ENCODE measurements at places on chromosomes 6 and 20.

GRCh38 chr6:41122918-41123317 lies 31.2 kb downstream of the TREML1 start:
- H3K27me3 ChIP-seq: no peaks in the 10 kb centered on the region
- H3K27ac ChIP-seq: no peak overlapping the region
- no peaks in the 10 kb centered on the region for H3K36me3 ChIP-seq
- no peak for DNase-seq
- no peak overlapping the region for H3K4me3 ChIP-seq
- no peaks in the 10 kb centered on the region for H3K4me1 ChIP-seq

DNA sequence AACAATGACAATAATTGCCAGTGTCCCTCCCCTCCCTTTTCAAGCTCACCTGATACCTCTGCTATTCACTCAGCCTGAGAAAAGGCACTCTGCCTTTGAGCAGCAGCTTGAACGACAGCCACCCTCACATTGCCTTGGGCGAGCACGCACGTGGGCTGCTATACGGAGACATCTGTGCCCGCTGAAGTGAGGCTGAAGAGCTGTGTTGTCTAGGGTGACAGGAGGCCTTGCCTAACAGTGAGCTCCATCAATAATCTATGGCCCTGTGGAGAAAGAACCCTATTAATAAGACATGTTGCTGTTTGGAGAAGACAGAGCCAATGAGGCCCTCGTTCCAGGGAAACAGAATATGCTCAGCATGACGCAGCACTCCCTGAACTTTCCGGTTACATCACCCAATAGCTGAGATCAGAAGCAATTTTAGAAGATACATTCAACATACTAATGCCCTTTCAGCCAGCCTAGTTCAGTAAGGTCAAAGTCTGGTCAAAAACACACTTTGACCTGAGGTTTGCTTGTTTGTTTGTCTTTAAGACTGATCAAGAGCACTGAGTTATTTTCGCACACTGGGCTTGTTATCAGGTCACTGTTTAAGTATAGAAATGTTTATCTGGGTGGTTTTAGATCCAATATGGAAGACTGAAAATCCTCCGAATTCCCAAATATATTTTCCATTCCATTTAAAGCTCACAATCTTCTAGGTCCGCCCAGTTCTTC lies 30.6 kb downstream of the RBM24 start:
- no peak overlapping the region for H3K4me3 ChIP-seq
- H3K4me1 ChIP-seq: no peaks in the 10 kb centered on the region
- no peak overlapping the region for H3K27ac ChIP-seq
- peaks cover 2% of the 10 kb centered on the region for H3K27me3 ChIP-seq

GRCh38 chr6:36268478-36269275 lies 1.2 kb upstream of the PNPLA1 start:
- H3K4me3 ChIP-seq: no peak overlapping the region
- H3K4me1 ChIP-seq: no peaks in the 10 kb centered on the region
- H3K27me3 ChIP-seq: no peaks in the 10 kb centered on the region

- H3K4me1 ChIP-seq: peaks cover 15% of the 10 kb centered on the region
- no peaks in the 10 kb centered on the region for H3K27me3 ChIP-seq
- H3K27ac ChIP-seq: peak overlapping the region; percentile 33
- no peaks in the 10 kb centered on the region for H3K36me3 ChIP-seq
- DNase-seq: peak; percentile 81
Measured at GRCh38 chr6:63904650-63905248, 269.1 kb downstream of the PHF3 start.

DNA sequence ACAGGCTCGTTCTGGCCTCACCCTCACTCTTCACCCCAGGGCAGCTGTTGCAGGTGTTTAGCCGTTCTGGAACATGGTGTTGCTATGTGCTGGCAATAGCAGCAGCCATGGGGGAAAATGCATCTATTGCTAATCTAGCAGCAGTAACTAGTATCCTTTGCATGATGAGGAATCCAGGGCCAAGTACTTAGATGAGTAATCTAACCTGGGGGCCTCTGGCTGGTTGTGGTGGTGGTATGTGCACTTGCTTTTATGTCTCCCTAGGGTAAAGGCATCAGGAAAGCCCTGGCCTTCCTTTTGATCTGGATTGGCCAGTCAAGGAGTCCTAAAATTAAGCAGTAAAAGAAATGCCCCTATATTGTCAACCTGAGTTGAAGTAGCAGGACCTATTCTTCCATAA lies 594.5 kb upstream of the MAP3K7 start:
- H3K4me3 ChIP-seq: no peak overlapping the region
- no peak overlapping the region for H3K27ac ChIP-seq
- no peak for DNase-seq
- no peaks in the 10 kb centered on the region for H3K36me3 ChIP-seq

DNA sequence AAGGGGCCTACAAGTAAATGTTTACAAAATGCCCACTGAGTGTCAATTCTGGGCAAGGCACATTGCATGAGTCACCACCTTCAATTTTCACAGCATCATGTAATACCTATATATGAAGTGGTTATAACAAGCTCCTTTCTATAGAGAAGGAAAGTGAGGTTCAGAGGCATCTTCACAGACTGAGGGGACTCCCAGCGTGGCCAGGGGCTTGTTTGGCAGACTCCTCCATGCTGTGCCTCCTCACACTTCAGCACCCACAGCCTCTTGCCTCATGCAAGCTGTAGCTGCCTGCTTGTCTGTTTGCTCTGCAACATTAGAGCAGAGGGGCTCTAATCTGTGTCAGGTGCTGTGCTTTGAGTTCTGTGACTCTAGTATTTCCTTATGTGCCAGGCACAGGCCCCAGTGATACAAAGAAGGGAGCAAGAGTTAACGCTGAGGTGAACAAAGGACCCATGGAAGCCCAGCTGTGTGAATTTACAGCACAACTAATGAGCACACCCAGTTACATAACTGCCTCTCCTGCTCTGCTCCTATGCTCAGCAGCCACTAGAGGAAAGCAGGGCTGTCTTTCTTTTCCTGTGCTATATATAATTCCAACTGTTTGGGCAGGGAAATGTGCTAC lies 72.3 kb downstream of the ZHX3 start:
- peaks cover 8% of the 10 kb centered on the region for H3K4me1 ChIP-seq
- H3K36me3 ChIP-seq: no peaks in the 10 kb centered on the region
- no peak overlapping the region for H3K27ac ChIP-seq
- DNase-seq: peak; percentile 22

DNA sequence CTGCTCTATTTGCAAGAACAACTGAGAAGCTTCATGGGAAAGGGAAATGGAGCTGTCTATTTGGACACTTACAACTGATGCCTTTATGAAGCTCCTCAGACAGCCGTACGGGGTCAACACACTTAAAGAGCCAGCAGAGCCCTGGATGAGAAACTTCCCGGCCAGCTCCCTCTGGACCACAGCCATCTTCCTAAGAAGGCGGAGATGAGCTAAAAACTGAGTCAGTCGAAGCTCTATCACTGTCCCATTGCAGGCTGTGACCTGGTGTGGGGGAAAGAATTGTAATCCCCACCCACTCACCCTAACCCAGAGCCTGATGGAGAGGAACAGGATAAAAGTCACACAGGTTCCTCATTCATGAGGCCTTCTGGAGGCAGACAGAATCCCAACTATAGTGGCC lies 360.4 kb upstream of the JARID2 start:
- H3K4me3 ChIP-seq: no peak overlapping the region
- DNase-seq: no peak
- H3K27me3 ChIP-seq: no peaks in the 10 kb centered on the region
- no peaks in the 10 kb centered on the region for H3K36me3 ChIP-seq

- no peak overlapping the region for H3K4me3 ChIP-seq
- DNase-seq: no peak
- no peaks in the 10 kb centered on the region for H3K27me3 ChIP-seq
- no peak overlapping the region for H3K27ac ChIP-seq
Measured at GRCh38 chr6:83169106-83169505, 24.0 kb downstream of the PGM3 start.

DNA sequence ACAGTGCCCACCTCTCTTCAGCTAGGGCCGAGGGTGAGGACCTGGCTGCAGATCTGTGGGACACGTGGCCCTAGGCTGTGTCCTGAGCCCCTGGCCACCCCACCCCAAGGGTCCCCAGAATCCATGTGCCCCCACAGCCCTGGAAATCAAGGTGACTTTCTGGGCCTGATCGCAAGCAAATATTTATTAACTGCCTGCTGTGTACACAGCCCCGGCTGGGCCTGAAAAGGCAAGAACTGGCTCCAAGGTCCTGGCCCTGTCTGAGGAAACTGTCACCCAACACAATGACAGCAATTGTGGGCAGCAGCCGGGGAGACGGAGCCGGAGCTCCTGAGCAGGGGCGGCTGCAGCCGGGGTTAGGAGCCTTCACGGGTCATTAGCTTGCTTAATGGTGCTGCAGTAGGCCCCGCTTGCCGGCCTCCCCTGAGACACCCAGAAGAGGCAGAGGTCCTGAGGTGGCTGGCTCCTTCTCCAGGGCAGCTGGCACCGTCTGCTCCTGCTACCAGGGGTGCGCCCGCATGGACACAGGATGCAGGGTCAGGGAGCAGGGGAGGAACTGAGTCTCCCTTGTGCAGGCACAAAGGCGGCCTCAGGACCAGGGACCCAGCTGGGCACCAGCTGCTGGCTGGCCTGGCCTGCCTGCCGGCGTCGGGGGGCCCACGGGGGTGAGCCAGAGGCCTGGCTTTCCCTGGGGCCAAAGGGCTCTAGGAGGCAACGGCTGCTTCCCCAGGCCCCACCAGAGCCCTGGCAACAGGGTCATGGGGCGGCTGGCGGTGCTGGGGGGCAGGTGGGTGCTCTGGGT lies 24.1 kb downstream of the NPEPL1 start:
- H3K36me3 ChIP-seq: peaks cover 2% of the 10 kb centered on the region
- DNase-seq: no peak
- no peak overlapping the region for H3K4me3 ChIP-seq
- no peaks in the 10 kb centered on the region for H3K4me1 ChIP-seq

- no peak overlapping the region for H3K4me3 ChIP-seq
- DNase-seq: no peak
- no peak overlapping the region for H3K27ac ChIP-seq
- H3K36me3 ChIP-seq: no peaks in the 10 kb centered on the region
- peaks cover 2% of the 10 kb centered on the region for H3K27me3 ChIP-seq
Measured at GRCh38 chr20:17379651-17380050, 151.5 kb downstream of the BFSP1 start.

- H3K4me1 ChIP-seq: peaks cover 12% of the 10 kb centered on the region
- peak; percentile 81 for DNase-seq
- no peaks in the 10 kb centered on the region for H3K27me3 ChIP-seq
- H3K36me3 ChIP-seq: no peaks in the 10 kb centered on the region
- peak overlapping the region; percentile 31 for H3K27ac ChIP-seq
Measured at GRCh38 chr6:7086488-7086887, 21.3 kb upstream of the RREB1 start.

- no peaks in the 10 kb centered on the region for H3K27me3 ChIP-seq
- no peak overlapping the region for H3K4me3 ChIP-seq
- no peak for DNase-seq
- H3K4me1 ChIP-seq: no peaks in the 10 kb centered on the region
Measured at GRCh38 chr6:112539355-112539754, 192.2 kb downstream of the RFPL4B start.

DNA sequence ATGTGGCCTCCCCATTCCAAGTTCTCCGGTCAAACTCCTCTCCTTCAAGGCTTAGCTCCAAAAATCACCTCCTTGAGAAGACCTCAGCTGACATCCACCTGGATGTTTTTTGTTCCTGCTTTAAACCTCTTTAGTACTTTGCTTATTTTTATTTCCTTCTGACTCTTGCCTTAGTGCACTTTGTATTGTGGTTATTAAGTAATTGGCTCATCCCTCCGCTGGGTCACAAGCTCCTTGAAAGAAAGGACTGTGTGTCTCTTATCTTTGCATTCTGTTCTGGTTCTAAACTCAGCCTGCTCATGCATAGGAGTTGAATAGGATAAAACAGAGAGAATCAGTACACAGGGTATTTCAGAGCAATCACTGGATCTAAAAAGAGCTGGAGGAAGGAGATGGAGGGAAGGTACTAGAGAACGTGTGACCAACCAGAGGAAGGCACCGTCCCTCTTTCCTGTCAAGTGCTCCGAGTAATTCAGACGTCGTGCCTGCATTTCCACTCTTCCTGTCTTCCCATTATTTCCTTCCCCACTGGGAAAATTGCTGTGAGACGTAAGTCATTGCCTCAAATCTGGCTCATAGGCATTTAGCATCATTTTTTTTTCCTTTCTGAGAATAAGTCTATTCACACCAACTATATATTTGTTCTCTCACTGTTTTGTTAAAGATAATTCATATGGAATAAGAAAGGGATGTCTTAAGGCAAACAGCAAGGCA lies 59.7 kb upstream of the GLP1R start:
- DNase-seq: no peak
- H3K27me3 ChIP-seq: peaks cover 7% of the 10 kb centered on the region
- no peaks in the 10 kb centered on the region for H3K36me3 ChIP-seq
- no peaks in the 10 kb centered on the region for H3K4me1 ChIP-seq

DNA sequence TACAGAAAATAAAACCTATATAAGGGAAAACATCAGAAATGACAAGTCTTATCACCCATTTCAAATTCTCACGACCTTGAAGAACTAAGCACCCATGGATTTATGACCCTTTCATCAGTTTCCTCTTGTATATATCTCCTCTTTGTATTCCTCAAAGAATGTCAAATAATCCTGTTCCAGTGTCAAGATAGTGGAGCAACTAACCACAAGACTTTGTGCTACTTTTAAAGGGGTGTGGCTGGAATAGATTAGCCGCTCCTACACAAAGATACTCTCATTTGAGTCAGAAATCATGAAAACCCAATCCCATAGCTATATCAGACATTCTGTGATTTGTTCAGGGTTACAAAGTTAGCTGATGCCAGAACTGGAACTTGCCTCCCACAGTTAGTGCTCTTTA lies 6.6 kb downstream of the REPS1 start:
- DNase-seq: no peak
- H3K36me3 ChIP-seq: no peaks in the 10 kb centered on the region
- H3K4me1 ChIP-seq: peaks cover 9% of the 10 kb centered on the region
- H3K4me3 ChIP-seq: no peak overlapping the region
- no peak overlapping the region for H3K27ac ChIP-seq

DNA sequence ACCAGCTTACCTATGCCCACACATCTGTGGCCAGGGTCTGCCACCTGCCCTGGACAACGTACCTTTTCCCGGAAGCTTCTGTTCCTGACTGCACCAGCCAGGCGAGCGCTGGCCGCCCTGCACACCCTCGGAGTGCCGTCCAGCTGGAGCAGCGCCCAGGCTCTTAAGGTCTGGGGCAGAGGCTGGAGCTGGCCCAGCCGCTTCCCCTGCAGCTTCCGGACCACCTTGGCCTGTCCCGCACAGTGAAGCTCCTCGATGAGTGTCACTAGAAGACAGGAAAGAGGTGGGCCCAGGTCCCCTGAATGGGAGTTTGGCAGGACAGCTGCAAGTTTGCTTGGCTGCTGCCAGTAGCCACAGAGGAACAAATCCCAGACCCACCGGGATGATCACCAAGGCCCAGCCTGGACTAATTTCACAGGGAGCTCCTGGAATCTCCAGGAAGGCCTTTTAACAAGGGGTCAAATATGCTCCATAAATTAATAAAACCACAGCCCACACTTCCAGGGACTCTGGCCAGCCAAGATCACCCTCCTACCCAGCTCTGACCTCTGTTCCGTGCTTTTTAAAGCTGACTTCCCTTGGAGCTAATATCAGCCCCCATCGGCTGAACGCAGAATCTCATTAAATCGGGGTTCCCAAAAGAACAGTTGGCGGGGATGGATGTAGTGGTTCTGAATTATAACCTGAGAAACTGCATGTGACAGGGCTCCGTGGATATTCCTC lies 82.3 kb downstream of the PTPN1 start:
- no peak overlapping the region for H3K27ac ChIP-seq
- H3K27me3 ChIP-seq: no peaks in the 10 kb centered on the region
- H3K36me3 ChIP-seq: peaks cover 28% of the 10 kb centered on the region

- peaks cover 9% of the 10 kb centered on the region for H3K4me1 ChIP-seq
- H3K27me3 ChIP-seq: no peaks in the 10 kb centered on the region
- H3K27ac ChIP-seq: no peak overlapping the region
- no peak overlapping the region for H3K4me3 ChIP-seq
Measured at GRCh38 chr20:12113468-12114371, 196.0 kb downstream of the BTBD3 start.
